Esophagus (tissue), 2 donors: ENCODE measurements at places on chromosomes 11 and 22. TPM values are rescaled to one million over a fixed set of nuclear protein-coding genes. Genes with fewer than 3 reads are reported as not detected.

The RIBC2 gene
- 1.3 TPM for polyA plus RNA-seq

The FAM111A gene
- 21.7 TPM for polyA plus RNA-seq

The CRYBB1 gene
- polyA plus RNA-seq: 0.14 TPM

The AAMDC gene
- 29.6 TPM for polyA plus RNA-seq

The IL10RA gene
- 2.0 TPM for polyA plus RNA-seq

The OR56A1 gene
- polyA plus RNA-seq: not detected

The CFAP300 gene
- polyA plus RNA-seq: 0.68 TPM

The NUP160 gene
- polyA plus RNA-seq: 10.4 TPM

The OMP gene
- polyA plus RNA-seq: 0.33 TPM

The RAB3IL1 gene
- 1.4 TPM for polyA plus RNA-seq
